GM12878 (cell line): ENCODE measurements at places on chromosomes 1 and 21. TPM values are rescaled to one million over a fixed set of nuclear protein-coding genes. Genes with fewer than 3 reads are reported as not detected.

DNA sequence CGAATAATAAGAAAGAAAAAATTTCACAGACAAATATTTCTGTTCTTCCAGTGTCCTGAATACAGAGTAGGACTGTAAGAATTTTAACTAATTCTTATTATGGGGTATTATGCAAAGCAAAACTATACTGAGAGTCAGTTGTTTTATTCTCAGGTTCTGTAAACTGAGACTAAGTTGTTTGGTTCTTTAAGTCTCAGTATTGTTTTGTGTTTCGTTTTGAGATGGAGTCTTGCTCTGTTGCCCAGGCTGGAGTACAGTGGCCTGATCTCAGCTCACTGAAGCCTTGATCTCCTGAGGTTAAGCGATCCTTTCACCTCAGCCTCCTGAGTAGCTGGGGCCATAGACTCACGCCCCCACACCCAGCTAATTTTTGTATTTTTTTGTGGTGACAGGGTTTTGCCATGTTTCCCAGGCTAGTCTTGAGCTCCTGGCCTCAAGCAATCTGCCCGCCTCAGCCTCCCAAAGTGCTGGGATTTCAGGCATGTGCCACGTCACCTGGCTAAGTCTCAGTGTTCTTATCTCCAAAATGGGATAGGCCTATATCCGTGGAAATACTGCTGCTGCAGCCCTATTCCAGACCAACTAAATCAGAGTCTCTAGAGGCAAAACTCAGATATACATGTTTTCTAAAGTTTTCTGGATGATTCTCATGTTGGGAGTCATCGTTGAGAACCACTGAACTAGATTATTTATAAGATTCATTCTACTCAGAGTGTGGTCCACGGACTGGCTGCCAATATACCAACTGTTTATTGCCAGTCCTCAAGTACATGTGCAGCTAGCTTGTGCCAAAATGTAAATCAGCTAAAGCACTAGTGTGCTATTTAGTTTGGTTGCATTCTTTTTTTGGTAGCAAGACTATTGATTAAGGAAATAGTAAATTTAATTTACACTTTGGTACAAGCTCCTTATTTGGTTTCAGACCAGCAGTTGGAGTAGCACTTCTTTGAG lies 116.6 kb downstream of the HS2ST1 start:
- no peak for DNase-seq

GRCh38 chr1:224447251-224447650 lies 12.7 kb upstream of the WDR26 start:
- DNase-seq, result no peak

DNA sequence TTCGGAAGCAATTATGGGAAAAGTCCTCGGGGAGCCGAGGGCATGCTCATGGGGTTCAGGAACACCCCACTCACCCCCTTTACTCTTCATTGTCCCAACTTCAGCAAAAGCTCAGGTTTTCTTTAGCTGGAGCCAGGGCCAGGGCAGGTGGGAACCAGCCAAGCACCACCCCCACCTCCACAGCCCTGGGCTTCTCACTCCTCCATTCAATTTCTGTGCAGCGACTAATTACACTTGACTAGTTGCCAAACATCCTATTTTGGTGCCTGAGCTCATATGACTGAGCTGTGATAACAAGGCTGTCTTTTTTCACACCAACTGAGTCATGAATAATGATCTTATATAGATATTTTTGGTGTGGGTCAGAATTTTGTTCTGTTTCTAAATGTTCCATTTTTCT lies 257.2 kb upstream of the AJAP1 start:
- no peak for DNase-seq

GRCh38 chr1:172136925-172137324 lies 283.6 kb upstream of the C1orf105 start:
- DNase-seq, result no peak

DNA sequence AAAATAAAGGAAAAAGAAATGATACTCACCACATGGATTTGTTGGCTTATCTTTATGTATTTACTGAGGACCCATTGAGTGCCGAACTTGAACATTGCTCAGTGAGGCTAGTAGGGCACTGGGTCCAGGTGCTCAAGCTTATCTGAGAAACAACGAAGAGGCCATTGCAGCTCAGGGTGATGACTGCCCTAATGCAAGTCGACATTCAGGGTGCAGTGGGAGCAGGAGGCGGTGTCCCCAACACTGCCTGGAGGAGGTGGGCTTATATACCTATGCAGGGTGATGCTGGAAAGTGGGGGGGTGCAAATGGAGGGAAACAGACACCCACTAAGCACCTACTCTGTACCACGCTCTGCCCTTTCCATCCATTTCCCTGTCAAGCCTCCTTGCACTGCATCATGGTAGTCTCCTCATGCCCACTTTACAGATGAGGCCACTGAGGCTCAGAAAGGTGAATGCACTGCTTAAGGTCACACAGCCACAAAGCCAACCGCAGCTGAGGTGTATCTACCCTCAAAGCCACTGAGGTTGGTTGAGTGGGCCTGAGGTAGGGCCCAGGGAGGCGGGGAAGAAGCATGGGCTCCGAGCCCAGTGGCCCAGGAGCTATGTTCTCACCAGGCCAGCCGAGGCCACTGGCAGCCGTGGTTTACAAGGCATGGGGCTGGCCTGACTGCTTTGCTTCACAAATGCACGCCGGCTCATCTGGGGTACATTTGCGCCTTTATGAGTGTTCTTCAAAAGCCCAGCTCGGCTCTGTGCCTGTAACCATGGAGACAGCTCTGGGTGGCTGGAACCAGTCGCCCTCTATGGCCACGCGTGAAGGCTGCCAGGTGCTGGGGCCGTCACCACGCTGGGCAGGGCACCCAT lies 103.8 kb downstream of the EPHB2 start:
- no peak for DNase-seq

GRCh38 chr21:17709266-17709611 lies 96.5 kb upstream of the BTG3 start:
- peak; percentile 67 for DNase-seq

DNA sequence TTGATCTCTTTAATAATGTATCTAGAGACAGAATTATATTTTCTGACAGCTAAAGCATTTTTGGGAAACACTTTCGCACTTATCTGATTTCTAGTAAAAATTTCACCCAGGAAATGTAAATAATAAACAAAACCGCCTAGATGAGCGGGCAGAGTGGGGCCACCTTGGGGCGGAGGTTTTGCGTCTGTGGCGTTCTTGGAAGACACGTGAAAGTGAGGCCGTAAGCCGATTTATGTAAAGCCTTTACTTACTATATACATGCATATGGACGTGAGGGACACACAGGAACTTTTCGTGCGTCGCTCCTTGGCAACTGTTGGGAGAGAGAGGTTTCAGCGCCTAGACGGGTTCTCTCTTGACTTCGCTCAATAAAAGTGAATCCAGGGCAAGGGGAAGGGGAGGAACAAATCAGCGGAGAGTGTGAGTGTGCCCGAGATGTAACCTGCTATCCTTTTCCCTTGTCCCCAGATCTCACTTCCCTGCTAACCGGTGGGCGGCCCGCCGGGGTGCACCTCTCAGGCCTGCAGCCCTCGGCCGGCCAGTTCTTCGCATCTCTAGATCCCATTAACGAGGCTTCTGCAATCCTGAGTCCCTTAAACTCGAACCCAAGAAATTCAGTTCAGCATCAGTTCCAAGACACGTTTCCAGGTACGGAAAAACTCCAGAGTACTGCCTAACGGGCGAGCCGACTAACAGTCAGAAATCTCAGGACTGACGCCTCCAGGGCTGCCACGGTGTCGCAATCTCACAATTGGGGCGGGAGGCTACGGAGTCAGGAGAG lies 1.7 kb downstream of the HLX start:
- DNase-seq, result no peak

DNA sequence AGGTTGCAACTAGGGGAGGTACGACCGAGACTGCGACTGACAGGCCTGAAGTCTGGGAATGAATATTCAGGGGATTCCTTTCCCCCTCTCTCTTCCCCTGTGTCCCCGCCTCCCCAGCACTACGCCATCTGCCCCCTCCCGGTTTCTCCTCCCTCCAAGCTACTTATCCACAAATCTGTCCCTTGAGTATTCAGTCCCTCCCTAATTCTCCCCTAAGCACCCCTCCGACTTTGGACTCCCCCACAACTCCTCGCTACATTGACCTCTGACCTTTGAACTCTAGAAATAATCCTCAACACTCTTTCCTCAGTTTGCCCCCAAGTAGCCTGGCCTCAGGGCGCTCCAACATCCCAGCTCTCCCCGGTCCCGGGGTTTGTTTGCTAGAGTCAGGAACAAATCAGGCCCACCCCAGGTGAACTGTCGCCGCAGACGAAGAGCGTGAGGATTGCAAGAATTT lies 393 bp downstream of the LYSMD1 start:
- DNase-seq, result no peak

PLEKHN1 gene
- 0.26 and 0.43 TPM in 2 replicates for total RNA-seq
